GM04503 (cell line): ENCODE measurements at places on chromosomes 4 and X.
A peak's percentile ranks its signal among the peaks of the same experiment; 100 is the strongest.

DNA sequence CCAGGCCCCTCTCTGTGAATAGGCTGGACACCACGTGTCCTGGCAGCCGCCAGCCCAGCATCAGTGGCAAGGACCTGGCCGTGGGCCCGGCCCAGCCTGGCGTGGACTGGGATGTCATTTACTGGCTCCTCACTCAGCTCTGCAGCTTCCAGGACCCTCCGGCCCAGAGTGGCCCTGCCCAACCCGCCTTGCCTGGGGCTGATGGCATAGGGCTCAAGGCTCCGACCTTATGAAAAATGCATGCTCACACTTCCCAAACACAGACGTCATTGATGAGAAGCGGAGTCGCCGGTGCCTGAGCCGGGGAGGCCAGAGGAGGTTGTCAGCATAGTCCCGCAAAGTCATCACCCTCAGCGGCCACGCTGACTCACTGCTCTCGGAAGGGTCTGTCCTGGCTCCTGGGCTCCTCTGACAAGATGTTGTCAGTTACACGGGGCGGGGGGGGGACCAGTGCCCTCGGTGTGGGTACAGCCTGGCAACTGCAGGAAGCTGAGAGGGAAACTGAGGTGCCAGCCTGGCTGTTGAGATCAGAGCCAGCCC is 14.3 kb downstream of the CFAP99 start:
- no peak for DNase-seq

GRCh38 chr4:56757261-56757746 is 64.2 kb downstream of the SPINK2 start:
- DNase-seq = no peak

DNA sequence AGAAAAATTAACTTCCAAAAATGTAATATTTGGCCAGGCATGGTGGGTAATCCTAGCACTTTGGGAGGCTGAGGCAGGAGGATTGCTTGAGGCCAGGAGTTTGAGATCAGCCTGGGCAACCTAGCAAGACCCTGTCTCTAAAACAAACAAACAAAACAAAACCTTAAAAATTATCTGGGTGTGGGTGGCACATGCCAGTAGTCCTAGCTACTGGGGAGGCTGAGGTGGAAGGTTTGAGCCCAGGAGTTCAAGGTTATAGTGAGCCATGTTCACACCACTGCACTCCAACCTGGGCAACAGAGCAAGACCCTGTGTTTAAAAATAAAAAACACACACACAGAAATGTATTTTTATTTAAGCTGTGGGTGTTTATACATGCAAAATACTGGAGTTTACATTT is 12.0 kb downstream of the FAM120C start:
- DNase-seq = no peak

- no peak for DNase-seq
Measured at GRCh38 chr4:74038086-74038424, 434 bp downstream of the CXCL3 start.

- DNase-seq = no peak
Measured at GRCh38 chr4:86091201-86091600, 268.7 kb downstream of the MAPK10 start.

- DNase-seq = no peak
Measured at GRCh38 chrX:41137589-41137988, 52.3 kb downstream of the USP9X start.

- DNase-seq = no peak
Measured at GRCh38 chr4:27009539-27009938, 148.9 kb downstream of the STIM2 start.

GRCh38 chr4:82893942-82894341 is 3.0 kb upstream of the SEC31A start:
- DNase-seq = no peak

DNA sequence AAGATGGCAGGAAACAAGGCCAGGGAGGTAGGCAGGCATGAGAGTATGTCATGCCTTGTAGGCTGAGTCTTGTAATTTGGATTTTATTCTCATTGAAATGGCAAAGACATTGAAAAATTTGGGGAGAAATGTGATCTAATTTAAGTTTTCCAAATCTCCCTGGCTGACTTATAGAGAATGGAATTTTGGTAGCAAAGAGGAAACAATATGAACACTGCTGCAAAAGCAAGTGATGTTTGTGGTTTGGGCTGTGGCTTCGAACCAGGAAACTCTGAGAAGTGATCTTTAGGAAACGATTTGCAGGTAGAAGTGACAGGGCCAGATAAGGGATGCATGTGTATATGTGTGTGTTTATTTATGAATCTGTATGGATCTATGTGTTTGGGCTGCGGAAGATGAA is 35.6 kb downstream of the ARSJ start:
- no peak for DNase-seq

DNA sequence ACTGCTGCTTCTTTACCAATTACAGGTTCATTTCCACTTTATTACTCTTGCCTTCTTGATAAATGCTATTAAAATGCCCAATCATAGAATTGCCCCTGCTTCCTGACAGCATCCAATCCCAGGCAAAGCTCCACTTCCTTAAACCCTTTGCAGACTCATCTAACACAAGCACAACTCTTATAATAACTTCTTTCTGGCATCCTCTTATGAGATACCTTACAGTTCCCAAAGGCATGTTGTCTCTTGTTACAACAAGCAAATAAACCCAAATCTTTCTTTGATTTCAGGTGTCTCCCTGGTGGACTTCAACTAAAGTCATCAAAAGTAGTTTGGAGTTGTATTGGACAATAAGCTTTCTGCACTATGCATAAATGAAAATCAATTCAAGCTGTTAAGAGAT is 22.5 kb upstream of the ADH7 start:
- no peak for DNase-seq

- no peak for DNase-seq
Measured at GRCh38 chr4:2954358-2955185, 8.6 kb downstream of the NOP14 start.

- no peak for DNase-seq
Measured at GRCh38 chr4:148034813-148035212, 302.9 kb downstream of the ARHGAP10 start.

DNA sequence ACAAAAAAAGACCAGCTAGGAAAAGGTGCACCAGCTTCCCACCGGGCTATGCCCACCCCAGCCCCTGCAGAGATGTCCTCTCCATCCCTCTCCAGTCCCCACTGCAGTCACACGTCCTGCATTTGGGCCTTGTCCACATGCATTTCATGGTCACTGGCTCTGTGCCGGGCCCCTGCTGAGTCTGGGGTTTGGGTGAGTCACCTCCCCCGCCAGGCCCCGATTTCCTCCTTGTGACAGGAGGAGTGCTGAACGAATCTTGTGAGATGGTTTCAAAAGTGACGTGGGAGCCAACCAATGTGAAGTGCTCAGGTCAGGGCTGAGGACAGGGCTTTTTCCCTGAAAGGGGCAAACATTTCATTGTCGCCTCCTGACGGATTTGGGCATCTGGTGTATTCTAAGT is 7.1 kb downstream of the CPZ start:
- DNase-seq = peak; percentile 60

GRCh38 chr4:11179796-11180195 is 248.9 kb downstream of the HS3ST1 start:
- no peak for DNase-seq

DNA sequence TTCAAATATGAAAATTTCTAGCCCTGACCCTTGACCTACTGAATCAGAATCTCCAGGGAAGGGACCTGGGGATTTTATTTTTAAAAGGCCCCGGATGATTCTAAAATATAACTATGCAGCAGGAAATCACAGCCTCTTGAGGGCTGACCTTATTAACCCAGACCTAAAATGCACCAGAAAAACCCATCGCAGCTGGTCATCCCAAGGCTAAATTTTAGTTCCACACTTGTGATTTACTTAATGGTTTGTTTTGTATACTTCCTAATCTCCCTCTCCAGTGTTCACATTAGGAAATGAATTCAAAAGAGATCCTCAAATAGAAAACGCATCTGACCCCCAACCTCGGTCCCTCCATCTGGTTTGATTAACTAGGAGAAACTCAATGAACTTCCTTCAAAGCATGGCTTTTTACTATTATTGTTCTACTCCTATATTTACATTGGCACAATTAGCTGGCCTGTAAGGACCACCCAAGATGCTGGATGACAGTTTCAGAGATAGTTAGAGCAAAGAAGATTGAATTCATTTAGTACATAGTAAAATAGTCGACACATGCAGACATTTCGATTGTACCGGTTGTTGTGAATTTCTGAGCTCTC is 147.8 kb upstream of the MED14 start:
- no peak for DNase-seq

GRCh38 chrX:19791562-19791961 is 95.8 kb downstream of the SH3KBP1 start:
- DNase-seq = peak; percentile 50

DNA sequence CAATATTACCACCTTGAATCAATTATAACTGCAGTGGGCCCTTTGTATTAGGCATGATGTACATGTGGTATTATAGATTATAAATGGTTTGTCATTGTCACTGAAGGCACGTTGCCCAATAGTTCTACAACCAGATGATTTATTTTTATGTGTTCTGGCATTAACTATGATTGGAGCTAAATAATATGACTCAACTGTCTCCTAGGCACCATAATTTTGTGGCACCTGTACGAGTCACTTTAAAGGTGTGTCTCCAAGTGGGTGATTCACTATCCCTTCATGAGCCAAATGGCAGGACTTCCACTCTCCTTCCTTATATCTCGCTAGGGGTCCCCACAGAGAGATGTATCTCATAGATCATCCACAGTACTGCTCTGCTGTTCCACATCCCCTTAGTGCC is 6.1 kb upstream of the SMPX start:
- DNase-seq = no peak

DNA sequence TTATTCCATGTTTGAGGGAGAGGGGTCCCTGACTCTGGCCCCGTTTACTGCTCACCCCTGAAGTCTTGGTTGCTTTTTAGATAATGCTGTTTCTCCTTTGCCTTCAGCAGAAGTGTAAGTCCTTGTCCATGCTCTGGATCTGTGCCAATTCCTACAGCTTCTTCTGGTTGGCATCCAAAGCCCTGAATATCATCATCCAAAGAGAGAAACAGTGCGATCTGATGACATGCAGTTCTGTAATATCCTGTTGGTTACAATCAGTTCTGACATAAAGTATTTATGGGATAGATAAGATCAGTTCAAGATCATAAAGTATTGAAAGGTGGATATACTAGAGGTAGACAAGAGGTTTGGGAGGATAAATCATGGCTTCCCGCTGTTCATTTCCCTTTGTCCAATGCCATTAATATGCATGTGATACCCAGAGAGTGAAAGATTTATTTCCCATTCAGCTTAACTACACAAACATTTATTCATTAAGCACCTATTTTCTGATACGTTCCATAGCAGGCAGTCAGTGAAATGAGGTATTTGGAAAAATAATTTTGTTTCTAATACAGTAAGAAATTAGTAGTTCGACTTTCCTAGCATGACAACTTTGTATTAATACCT is 53.2 kb upstream of the TMEM150C start:
- no peak for DNase-seq

GRCh38 chr4:142875117-142875516 is 29.0 kb upstream of the INPP4B start:
- no peak for DNase-seq

DNA sequence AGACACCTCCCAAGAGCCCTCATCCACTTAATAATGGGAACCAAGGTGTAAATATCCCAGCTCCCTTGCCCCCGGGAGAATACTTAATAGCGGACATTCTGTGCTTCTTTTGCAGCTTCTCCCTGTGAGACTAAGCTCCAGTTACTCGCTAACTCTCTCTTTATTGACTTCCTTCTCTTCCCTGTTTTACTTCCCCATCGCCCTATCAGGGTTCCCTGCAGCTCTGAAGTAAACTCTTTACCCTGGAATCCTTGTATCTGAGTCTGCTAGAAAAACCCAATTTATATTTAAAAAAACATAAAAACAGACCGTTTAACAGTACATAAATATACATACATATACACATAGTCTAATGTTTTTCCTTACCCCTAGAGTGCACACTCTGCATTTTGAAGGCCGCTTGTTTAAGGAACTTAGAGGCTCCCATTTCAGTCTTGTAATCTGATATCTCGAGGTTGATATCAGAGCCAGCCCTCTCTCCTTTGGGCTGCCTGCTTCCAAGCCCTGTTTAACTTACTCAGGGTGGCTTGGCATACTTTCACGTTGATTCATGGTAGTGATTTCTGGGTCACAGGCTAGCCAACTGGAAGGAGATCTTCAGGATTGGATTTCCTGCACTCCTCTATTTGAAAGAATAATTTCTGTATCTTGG is 177.4 kb upstream of the SCML1 start:
- DNase-seq = peak; percentile 62

GRCh38 chrX:136202889-136203288 is 48.3 kb downstream of the MAP7D3 start:
- peak; percentile 83 for DNase-seq

DNA sequence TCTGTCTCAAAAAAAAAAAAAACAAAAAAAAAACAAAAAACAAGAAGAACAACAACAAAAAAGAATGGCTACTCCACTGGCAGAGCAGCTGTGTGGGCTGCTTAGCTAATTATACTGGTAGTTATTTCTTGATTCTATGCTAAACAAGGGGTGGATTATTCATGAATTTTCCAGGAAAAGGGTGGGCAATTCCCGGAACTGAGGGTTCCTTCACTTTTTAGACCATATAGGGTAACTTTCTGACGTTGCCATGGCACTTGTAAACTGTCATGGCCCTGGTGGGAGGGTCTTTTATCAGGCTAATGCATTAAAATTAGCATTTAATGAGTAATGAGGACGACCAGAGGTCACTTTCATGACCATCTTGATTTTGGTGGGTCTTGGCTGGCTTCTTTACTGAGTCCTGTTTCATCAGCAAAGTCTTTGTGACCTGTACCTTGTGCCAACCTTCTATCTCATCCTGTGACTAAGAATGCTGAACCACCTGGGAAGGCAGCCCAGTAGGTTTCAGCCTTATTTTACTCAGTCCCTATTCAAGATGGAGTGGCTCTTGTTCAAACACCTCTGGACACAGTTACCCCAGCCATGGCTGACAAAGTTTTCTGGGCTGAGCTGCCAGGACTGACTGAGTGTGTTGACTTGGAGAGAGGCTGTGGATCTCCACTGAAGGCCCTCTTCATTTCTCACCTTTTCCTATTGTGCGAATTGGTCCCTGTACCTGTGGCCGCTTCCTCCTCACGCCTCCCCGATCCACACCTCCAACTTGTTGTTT is 1.3 kb upstream of the OCIAD2 start:
- DNase-seq = no peak

- no peak for DNase-seq
Measured at GRCh38 chr4:22869235-22869634, 176.5 kb downstream of the GBA3 start.

DNA sequence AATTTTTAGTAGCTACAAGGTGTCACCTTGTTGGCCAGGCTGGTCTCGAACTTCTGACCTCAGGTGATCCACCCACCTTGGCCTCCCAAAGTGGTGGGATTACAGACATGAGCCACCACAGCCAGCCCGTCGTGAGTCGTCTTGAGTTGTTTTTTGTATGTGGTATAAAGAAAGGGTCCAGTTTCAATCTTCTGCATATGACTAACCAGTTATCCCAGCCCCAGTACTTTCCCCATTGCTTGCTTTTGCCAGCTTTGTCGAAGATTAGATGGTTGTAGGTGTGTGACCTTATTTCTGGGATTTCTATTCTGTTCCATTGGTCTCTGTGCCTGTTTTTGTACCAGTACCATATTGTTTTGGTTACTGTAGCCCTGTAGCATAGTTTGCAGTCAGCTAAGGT is 105.9 kb downstream of the OR13H1 start:
- DNase-seq = no peak
